ENCODE measurements at places on chromosomes 6 and 20. TPM values are rescaled to one million over a fixed set of nuclear protein-coding genes. Genes with fewer than 3 reads are reported as not detected.

Gene FAM209A
- total RNA-seq: not detected

Gene CDH22
- total RNA-seq: not detected

Gene SPATS1
- total RNA-seq: not detected

DNA sequence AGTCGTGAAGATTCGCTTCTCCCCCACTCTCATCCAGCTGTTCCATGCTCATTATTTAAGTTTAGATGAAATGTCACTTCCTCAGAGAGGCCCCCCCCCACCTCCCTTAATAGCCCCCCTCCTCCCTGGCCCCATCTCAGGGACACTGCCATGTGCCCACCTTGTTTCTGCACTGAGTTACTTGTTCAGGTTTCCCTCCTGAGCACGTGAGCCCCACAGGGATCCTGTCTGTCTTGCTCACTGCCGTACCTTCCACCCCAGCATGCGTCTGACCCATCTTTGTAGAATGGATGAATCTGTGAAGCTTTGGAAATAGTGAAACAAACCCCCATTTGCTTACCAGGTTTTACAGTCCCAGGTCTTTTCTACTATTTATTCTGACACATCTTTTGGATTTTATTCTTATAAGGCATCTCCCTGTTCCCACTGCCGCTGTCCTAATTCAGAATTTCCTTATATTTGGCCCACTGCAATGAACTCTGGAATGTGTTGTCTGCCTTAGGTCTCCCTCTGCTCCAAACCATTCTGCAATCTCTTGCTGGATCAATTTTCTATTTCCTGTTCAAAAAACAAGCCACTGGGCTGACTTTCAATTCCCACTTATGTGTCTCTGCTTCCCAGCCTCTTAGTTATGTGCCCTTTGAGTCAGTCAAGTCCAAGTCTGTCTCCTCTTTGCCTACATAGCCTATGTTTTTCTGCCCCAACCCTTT, 136.5 kb upstream of the ECI2 start:
- H3K27me3 ChIP-seq: no peaks in the 10 kb centered on the region
- no peak overlapping the region for H3K27ac ChIP-seq
- no peak for DNase-seq
- no peak overlapping the region for H3K4me3 ChIP-seq
- no peaks in the 10 kb centered on the region for H3K36me3 ChIP-seq

- H3K4me3 ChIP-seq: no peak overlapping the region
- H3K27ac ChIP-seq: no peak overlapping the region
- no peaks in the 10 kb centered on the region for H3K4me1 ChIP-seq
- no peaks in the 10 kb centered on the region for H3K27me3 ChIP-seq
- no peak for DNase-seq
- peaks cover 23% of the 10 kb centered on the region for H3K36me3 ChIP-seq
Observed at GRCh38 chr6:41651962-41652657, 13.8 kb downstream of the MDFI start.

GRCh38 chr20:44572551-44573500, 9.6 kb upstream of the PKIG start:
- DNase-seq: no peak
- H3K27me3 ChIP-seq: no peaks in the 10 kb centered on the region
- no peak overlapping the region for H3K27ac ChIP-seq
- no peak overlapping the region for H3K4me3 ChIP-seq

Gene CRISP3
- total RNA-seq: not detected

- no peak for DNase-seq
- no peak overlapping the region for H3K4me3 ChIP-seq
- H3K4me1 ChIP-seq: no peaks in the 10 kb centered on the region
- H3K36me3 ChIP-seq: peaks cover 12% of the 10 kb centered on the region
- no peaks in the 10 kb centered on the region for H3K27me3 ChIP-seq
- H3K27ac ChIP-seq: no peak overlapping the region
Observed at GRCh38 chr6:351867-352289, 39.7 kb upstream of the IRF4 start.

All from H9 (cell line).